ENCODE measurements at places on chromosomes 2 and 18.

- no peak for DNase-seq
Observed at GRCh38 chr2:105142239-105142638, 99.3 kb upstream of the GPR45 start.

GRCh38 chr2:165584126-165584654, 114.7 kb downstream of the CSRNP3 start:
- no peak for DNase-seq

- no peak for DNase-seq
Observed at GRCh38 chr2:149629026-149629425, 41.5 kb upstream of the MMADHC start.

DNA sequence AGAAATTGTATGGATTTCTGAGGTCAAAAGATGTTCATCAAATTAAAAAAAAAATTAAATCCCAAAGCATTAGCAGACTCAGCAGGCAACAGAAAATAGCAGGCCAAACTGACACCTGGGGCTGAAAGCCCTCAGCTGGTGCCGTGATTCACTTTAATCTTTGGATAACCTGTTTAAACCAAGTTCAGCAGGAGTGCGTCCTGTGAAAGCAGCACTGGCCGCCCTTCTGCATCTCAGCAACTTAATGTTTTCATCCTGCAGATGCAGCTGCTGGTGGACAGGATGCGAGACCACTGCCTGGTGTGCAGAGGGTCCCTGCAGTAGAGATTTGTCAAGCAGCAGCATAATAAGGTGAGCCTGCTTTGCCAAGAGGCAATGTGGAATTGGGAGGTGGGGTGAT, 41.2 kb downstream of the CCDC68 start:
- DNase-seq, result no peak

DNA sequence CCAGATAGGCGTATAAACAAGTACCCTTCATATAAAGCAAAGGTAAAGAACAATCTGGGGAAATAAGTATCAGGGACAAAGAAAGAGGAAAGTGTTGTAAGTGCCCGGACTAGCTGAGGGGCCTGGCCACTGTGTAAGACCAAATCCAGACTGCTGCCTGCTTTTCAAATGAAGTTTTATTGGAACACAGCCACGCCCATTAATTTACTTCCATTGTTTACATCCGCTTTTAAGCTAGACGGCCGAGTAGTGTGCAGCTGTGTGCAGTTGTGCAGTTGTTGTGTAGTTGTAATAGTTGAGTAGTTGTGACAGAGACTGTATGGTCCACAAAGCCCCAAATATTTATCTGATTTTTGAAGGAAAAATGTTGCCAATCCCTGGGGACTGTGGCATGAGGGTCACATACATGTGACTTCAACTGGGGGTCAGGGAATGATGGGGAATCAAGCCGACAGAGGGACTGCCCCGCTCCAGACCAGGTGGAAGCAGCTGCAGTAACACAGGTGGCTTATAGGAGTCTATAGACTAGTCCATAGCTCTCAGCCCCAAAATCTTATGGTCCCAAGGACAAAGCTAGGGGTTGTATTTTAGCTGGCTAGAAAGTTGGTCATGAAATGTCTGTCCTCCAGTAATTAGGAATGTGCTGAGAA, 30.0 kb downstream of the FHL2 start:
- no peak for DNase-seq

- no peak for DNase-seq
Observed at GRCh38 chr2:39121523-39122063, 742 bp upstream of the SOS1 start.

DNA sequence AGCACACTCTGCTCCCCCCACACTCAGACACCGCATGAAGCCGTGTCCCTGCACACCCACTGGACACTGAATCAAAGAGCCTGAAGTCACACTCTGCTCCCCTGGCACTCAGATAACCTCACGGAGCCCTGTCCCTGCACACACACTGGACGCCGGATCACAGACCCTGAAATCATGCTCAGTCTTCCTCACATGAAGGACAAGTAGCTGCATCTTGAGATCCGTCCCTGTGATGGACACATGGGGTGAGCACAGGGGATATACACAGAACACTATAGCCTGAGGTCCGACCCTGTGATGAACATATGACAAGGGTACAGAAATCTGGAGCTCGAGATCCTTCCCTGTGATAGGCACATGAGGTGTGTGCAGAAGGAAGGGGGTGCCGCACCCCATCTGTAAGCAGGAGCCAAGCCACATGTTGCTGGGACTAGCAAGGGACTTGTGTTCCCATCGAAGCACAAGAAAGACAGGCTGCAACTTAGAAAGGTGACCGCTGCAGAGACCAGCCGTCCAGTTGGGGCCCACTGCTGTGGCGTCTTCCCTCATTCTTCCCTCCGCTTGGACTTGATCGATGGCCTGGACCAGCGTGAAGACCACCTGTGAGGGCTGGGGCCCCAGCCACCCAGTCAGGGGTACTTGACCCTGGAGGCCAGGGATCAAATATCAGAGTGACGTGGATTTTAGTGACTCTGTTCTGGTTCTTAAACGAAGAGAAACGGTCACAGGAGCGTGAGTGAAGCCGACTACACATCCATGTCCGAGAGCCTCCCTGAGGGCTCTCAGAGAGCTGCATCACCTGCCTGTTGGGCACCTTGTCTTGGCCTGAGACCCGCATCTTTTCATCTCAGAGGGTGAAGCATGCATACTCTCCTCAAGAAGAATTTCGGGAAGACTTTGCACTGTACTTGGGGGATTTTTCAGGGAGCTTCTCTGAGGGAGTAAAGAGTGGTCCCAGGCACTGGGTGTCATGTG, 391.7 kb upstream of the SALL3 start:
- DNase-seq, result no peak

DNA sequence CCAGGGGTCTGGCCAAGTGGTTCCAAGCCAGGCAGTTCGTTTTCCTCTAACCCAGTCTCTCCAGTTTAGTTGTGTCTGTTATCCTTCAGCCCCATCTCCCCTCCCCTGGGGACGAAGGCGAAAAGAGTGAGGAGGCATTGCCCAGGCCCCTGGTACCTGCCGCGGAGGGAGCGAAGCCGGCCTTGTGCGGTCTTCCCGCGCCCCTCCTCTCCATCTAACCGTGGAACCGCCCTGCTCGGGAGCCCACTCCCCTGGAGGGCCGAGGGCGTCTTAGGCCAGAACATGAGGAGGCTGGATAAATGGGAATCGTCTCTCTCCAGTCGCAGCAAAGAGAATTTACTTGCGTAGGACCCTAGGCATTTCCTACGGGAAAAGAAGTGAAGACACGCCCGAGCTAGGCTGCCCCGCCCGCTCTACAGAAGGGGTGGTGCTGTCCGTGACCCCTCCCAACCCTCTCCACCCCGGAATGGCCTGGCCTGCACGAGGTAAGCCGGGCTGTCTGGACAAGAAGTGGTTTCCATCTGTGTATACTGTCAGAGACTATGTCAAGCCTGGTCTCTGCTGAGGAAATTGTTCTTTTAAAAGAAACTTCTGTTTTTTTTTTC, 156.2 kb downstream of the MIB1 start:
- DNase-seq, result peak; percentile 8

GRCh38 chr2:25081237-25081790, 39.4 kb downstream of the EFR3B start:
- DNase-seq, result no peak

- DNase-seq, result no peak
Observed at GRCh38 chr2:29082804-29083495, 8.6 kb upstream of the PCARE start.

- no peak for DNase-seq
Observed at GRCh38 chr2:96952016-96952750, 34.2 kb downstream of the FAM178B start.

GRCh38 chr2:181725476-181725875, 45.2 kb upstream of the NEUROD1 start:
- DNase-seq, result no peak

DNA sequence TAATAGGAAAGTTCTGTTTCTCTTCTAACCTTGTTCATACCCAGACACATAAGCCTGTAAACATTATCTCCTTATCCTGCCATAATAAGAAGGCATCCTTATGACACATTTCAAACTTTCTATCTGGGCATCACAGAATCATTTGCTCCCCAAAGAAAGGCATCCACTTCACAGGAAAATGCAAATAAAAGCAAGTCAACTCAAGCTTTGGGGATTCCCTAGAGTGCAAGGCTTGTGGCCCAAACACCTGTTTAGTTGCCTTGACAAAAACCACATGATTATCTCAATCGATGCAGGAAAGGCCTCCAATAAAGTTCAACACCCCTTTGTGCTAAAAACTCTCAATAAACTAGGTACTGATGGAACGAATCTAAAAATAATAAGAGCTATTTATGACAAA, 195.7 kb upstream of the GALNT5 start:
- no peak for DNase-seq
